ENCODE measurements at places on chromosomes 11 and 22.

- no peak for DNase-seq
These were observed 45.3 kb upstream of the ARHGAP32 start for GRCh38 chr11:129237456-129237855.

GRCh38 chr11:64447831-64448598 lies 89.1 kb downstream of the RPS6KA4 start:
- no peak for DNase-seq

DNA sequence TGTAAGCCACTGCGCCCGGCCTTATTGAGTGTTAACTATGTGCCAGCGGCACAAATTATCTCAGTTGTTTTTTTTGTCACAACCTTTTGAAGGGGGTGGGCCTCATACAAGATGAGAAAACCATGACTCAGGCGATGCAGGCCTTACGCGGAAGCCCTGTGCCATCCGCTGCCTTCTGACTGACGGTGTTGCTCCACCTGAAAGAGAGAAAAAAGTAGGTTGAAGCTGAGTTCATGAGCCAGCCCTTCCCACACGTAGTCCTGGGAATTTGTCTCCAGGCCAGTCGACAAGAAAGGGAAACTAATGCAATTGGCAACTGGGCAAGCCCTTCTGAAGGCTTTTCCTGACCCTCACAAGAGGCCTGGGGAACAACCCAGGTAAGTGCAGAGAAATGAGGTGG lies 96.9 kb upstream of the CRYBB3 start:
- DNase-seq, result no peak

DNA sequence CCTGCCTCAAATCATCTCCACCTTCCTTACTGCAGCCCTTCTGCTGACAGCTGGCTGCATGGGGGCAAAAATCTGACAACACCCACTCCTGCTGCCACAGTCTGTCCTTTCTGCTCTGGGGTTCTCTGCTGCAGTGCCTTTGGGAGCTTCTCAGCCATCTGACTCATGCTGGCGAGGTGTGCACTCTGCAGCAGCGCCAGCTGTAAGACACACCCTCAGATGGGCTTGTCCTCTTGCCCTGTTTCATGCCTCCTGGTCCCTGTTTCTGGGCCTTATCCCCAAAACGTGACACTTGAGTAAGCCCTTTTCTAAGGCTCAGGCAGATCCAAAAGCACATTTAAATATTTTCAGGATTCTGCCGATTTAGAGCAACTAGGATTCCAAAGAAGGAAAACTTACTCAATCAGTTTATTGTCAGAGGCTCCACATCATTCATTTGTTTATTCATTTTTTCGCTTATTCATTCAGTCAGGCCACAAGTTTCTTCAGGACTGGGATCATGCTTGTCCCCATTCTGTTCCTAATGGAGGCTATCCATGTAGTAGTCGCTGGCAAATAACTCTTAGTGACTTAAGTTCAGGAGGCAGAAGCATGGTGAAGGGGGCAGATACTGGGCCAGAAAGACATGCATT lies 60.2 kb downstream of the SMIM38 start:
- DNase-seq, result no peak

DNA sequence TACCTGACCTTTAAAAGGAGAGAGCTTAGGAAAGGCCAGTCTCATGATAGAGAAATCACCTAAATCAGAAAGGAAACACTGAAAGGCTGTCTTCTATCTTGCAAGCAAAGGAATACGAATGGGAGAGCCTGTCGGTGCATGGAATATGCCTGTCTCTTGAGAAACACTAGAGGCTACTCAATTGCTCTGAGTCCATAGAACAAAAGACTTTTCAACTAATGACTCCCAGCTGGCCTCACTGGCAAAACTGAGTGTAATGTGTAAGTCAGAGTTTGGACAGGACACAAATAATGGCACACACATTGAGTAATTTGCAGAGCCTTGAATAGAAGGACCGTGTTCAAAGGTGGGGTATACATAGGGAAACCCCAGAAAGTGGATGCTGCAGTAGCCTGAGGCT lies 171.0 kb upstream of the ARHGAP20 start:
- no peak for DNase-seq

DNA sequence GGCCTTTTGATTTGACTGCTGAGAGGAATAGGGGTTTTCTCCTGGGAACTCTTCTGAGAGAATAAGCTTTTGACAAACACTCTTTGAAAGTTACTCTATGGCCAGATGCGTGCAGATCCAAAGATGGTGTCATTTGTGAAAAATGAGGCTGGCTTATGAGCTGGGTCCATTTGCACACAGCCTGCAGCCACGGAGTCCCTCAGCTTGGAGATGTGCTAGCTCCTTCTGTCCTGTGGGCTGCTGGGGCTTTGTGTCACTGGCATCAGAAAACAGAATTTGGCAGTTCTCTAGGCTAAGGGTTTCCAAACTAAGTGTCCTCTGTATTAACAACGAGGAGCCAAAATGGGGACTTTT lies 702.4 kb downstream of the NTM start:
- no peak for DNase-seq

DNA sequence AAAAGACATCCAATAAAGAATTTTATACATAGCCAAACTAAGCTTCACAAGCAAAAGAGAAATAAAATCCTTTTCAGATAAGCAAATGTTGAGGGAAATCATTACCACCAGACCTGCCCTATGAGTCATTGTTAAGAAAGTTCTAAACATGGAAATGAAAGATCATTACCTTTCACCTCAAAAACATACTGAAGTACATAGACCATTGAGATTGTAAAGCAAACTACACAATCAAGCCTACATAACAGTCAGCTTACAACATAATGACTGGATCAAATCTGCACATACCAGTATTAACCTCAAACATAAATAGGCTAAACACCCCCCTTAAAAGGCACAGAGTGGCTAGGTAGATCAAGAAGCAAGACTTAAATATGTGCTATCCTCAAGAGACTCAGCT lies 501.0 kb upstream of the LUZP2 start:
- DNase-seq, result no peak

Measured in stimulated activated CD4-positive, alpha-beta T cell treated with anti-CD3 and anti-CD28 coated beads, Interleukin-1b, Interleukin-23, amount 100 ng/mL, for 4 hours (primary cell).